Right kidney (tissue), 9 donors: ENCODE measurements at places on chromosomes 2 and 18.

GRCh38 chr2:100011272-100011731 is 131.1 kb downstream of the AFF3 start:
- no peak for DNase-seq

DNA sequence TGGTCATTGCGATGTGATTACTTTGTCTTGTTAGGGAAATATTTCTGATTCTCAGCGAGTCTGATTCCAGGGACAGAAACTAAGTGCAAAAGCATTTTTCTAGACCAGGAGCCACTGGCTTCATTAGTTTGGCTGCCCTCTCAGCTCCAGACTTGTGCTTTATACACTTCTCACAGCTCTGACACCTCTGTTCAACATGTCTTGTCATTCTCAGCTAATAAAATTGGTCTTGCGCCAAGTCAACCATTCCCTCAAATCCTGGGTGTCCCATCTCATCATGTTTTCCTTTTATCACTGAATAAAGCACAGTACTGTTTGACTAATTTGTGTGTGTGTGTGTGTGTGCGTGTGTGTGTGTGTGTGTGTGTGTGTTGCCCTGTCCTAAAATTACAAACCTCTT is 215.5 kb upstream of the EPHA4 start:
- no peak for DNase-seq

DNA sequence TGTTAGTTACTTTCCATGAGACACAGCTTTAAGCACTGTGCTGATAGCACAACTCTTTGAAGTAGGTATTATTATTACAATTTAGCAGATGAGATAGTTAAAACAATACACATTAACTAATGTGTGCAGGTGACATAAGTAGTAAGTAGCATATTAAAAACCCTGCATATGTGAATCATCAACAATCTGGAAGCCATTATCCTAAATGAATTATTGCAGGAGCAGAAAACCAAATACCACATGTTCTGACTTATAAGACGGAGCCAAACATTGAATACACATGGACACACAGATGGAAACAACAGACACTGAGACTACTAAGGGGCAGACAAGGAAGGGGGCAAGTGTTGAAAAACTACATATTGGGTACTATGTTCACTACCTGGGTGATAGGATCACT is 300.3 kb upstream of the GULP1 start:
- DNase-seq: no peak

DNA sequence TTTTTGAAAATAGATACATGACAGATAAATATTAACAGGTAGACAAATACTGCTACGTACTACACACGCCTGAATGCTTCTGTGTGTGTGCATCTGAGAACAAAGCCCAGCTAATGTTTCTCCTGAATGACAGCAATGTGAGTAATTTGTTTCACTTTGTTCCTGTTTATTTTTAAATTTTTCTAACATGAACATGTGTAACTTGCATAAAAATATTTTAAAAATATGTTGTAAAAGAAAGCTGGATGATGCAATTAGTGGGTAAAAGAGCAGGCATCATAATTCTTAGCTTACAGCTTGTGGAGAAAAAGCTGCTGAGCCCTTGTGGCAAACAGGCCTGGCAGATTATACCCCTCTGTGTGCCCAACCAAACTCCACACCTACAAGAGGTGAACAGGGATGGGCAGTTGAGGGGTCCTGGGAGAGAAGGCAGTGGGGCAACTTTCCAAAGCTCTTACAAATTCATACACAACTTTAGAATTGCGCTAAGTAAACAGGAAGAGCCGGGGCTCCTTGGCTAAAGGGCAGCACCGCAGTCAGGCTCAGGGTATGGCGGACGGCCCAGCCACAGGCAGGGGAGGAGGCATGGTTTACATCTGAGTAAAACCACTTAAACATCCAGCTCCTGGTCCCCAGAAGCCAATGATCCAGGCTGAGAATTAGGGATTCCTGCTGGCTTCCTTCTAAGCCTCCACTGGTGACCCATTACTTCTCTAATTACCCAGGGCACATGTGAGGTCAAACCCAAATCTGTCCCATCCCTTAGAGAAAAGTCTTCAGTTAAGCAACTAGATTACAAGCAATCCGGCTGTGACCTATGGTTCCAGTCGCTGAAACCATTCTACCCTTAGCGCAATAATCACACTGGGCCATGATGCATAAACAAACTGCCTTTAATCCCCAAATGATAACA is 14.0 kb downstream of the PXDN start:
- no peak for DNase-seq

GRCh38 chr2:202158796-202159195 is 79.6 kb downstream of the SUMO1 start:
- DNase-seq: no peak

- no peak for DNase-seq
Measured at GRCh38 chr18:32899819-32900218, 127.0 kb upstream of the KLHL14 start.

DNA sequence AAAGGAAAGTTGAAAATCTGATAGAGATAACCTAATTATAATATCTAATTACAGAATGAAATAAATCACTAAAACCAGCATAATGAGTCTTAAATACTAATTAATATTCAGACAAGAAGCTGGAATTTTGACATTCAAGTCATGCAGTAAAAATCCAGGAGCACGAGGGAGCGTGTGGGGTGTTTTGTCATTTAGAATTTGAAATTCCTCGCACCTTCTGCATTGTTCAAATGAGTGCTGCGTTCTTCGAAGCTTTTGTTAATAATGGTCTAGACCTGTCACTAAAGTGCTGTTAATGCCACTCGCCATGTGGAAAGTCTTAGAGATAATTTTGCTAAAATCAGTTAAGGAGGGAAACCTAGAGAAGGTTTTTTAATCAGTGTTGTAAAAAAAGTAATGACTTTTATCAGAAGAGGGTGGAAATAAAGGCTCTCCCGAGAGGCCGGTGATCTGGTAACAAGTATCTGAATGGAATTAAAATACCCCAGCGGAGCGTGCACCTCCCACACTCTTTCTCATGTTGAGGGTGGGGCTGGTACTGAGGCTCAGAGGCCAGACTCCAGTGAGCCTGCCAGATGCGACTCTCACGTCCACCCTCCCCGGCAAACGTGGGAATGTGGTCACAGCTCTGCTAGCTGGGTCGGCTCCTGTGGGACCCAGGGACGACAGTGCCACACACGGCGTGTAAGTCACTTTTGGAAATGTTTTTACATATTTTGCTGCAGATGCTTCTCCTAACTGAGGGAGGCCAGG is 69.4 kb upstream of the MYT1L start:
- no peak for DNase-seq

DNA sequence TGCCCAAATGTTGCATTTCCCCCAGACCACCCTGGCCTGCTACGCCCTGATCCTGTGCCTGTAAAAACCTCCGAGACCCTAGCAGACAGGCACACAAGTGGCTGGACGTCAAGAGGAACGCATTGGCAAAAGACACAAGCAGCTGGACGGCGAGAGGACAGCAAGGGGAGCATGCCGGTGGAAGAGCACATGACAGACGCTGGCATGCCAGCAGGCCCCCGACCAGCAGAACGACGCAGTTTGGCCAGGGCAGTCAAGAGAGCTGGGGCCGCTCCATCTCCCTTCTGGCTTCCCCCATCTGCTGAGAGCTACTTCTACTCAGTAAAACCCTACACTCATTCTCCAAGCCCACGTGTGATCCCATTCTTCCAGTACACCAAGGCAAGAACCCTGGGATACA is 42.1 kb downstream of the SAP130 start:
- no peak for DNase-seq

DNA sequence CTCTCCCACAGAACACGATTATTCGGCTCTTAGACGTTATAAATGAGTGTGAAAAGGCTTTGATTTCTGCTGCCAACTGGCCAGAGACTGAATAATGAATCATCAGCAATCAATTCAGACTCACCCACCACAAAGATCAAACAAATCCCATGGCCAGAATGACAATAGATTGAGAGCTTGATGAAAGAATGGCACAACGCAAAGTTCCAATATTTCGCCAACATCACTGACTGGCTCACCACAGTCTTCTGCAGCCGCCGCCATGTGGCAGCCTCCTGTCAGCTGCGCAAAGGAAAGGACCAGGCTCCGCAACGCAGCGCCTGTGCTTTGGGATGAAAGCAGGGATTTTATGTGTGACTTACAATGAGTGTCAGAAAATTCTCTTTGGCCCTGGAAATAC is 104.4 kb upstream of the SOX11 start:
- DNase-seq: no peak

DNA sequence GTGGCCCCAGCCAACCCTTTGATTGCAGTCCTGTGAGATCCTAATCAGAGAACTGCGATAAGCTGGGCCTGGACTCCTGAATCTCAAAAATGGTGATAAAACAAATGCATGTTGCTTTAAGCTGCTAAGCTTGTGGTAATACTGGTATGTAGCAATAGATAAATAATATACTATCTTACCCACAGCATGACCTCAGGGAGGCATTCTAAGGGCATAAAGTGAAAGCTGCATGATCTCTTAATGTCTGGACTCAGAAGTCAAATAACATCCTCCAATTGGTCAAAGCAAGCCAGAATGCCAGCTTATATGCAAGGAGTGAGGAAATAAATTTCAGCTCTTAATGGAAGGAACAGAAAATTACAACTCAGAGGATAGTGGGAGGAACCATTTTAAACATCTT is 246.1 kb downstream of the FSIP2 start:
- no peak for DNase-seq

DNA sequence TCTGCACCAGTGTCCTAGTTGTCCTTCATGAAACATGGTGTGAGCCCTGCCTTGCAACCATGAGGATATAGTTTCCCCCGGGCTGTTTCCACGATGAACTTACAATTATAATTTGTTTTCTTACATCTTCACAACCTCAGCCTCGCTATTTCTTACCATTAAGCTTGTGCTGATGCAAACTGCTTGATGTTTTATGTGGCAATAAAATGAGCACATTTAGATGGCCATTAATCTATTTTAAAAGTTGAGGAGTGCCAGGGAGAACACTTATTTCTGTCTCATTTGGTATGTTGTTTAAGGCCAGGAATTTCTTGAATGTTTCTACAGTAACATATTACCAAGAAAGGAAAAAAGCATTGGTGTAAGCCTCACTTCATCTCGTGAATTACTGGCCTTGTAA is 214.5 kb upstream of the SLC8A1 start:
- DNase-seq: peak; percentile 28

GRCh38 chr2:152037743-152038435 is 61.0 kb downstream of the CACNB4 start:
- DNase-seq: no peak

- no peak for DNase-seq
Measured at GRCh38 chr2:149420053-149420963, 89.9 kb downstream of the LYPD6 start.

- no peak for DNase-seq
Measured at GRCh38 chr2:222837643-222838056, 23.2 kb upstream of the ACSL3 start.

GRCh38 chr2:213320604-213321003 is 36.3 kb downstream of the SPAG16 start:
- no peak for DNase-seq

GRCh38 chr2:224904381-224904780 is 137.9 kb downstream of the DOCK10 start:
- no peak for DNase-seq

GRCh38 chr2:96528006-96528699 is 8.4 kb upstream of the ARID5A start:
- DNase-seq: no peak

DNA sequence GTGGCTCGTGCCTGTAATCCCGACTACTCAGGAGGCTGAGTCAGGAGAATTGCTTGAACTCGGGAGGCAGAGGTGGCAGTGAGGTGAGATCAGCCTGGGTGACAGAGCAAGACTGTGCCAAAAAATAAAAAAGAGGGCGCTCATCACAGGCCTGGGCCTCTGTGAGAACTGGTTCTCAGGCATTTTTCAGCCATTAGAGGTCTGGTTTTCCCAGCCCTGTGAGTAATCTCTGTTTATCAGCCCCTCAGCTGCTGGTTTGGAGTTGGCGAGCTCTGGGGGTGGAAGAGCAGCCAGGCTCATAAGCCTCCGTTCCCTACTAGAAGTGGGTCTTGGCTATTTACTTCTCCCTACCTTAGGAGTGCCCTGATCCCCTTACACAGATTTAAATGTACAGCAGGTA is 53.1 kb downstream of the CHRNA1 start:
- DNase-seq: no peak

GRCh38 chr2:165793161-165793778 is 777 bp downstream of the GALNT3 start:
- peak; percentile 62 for DNase-seq

DNA sequence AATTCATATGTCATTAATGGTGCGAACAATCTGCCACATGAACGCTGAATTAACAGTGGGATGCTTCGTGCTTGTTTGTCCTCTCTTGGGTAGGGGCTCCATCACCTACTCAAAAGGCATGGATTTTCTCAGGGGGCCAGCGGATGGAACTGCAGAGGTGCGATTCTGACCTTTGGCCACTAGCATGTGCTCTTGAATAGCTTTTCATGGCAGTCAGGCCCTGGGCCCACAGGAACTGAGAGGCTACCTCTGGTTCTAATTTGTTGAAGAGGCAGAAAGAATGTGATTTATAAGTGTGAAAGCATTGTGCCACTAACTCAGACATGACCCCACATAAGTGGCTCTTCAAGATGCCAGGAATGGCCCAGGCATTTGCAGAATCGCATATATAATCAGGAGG is 283.2 kb downstream of the INSIG2 start:
- no peak for DNase-seq

- no peak for DNase-seq
Measured at GRCh38 chr2:28343184-28343942, 49.3 kb upstream of the FOSL2 start.

- no peak for DNase-seq
Measured at GRCh38 chr18:49141491-49141890, 190.7 kb upstream of the SMAD7 start.

DNA sequence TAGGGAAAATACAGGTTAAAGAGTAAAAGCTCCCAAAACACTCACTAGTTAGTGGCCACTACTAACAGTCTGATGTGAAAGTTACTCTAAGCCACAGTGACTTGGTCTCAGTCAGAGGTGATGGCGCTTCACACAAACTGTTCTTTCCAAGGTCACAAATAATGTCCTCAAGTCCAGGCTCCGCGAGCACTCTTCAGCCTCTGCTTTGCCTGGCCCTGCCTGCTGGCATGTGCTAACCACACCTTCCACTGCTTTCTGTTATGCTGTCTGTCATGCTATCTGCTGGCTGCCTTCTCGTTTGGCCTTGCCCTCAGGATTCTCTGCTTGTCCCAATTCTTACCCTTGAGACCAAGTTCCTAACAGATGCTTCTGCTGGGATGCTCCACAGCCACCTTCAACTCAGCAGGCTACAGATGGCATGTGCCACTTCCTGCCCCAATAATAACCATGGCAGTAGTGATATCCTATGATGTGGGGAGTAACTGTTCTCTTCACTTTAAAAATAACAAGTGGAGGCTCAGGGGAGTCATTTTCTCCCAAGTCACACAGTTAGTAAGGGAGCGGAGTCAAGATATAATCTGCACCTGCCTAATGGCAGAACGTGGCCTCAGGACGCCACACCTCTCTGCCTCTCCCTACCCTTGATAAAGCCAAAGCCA is 75.7 kb downstream of the ZAP70 start:
- DNase-seq: no peak

GRCh38 chr18:43671431-43671830 is 394.1 kb upstream of the SYT4 start:
- DNase-seq: no peak

- DNase-seq: no peak
Measured at GRCh38 chr18:77560341-77560992, 310.8 kb downstream of the GALR1 start.
